ENCODE measurements at places on chromosomes 7 and 10.

- DNase-seq = no peak
These were observed 143.3 kb downstream of the PKD1L1 start for GRCh38 chr7:47804767-47805545.

DNA sequence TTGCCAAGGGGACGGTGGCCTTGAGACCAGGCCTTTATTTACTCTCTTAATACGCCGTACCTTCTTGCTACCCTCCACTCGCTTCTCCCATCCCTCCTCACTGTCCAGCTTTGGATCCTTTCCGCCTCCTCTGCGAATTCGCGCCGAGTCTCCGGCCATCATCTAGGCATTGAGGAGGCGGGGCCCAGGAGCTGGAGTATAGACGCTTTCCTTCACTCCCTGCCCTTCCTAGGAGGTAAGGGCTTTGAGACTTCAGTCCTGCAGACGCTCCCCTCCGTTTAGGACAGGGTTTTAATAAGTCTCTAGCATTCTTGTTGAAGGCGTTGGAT is 538 bp downstream of the TFAM start:
- no peak for DNase-seq

GRCh38 chr10:71213127-71213621 is 804 bp downstream of the UNC5B start:
- DNase-seq = no peak

DNA sequence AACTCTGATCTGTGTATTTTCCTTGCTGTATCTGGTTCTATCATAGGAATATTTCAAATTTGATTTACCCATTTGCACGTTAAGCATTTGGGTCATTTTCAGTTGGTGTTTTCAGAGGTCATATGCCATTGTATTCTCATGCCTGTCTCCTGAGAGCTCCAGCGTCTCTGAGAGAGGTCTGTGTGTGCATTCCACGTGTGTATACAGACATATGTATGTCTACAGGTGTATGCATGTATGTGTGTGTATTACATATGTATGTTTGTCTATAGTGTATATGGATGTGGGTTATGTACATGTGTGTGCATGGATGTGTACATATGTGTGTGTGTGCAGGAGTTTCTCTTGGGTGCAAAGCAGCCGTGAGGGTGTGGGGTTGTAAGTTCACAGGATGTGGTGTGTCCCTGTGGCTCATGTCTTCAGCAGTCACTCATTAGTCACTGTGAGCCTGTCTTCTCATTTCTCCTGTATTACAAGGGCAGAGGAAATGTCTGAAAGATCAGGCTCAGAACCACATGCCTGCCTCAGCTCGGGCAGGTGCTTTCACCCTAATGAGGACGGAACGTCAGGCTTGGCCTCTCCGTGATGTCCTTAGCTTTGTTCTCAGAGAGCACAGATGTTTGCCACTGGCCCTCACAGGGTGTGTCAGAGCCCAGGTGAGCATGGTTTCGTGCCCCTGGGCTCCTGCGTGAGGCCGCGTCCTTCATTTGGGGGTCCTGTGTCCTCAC is 101.6 kb downstream of the NKX6-2 start:
- no peak for DNase-seq

DNA sequence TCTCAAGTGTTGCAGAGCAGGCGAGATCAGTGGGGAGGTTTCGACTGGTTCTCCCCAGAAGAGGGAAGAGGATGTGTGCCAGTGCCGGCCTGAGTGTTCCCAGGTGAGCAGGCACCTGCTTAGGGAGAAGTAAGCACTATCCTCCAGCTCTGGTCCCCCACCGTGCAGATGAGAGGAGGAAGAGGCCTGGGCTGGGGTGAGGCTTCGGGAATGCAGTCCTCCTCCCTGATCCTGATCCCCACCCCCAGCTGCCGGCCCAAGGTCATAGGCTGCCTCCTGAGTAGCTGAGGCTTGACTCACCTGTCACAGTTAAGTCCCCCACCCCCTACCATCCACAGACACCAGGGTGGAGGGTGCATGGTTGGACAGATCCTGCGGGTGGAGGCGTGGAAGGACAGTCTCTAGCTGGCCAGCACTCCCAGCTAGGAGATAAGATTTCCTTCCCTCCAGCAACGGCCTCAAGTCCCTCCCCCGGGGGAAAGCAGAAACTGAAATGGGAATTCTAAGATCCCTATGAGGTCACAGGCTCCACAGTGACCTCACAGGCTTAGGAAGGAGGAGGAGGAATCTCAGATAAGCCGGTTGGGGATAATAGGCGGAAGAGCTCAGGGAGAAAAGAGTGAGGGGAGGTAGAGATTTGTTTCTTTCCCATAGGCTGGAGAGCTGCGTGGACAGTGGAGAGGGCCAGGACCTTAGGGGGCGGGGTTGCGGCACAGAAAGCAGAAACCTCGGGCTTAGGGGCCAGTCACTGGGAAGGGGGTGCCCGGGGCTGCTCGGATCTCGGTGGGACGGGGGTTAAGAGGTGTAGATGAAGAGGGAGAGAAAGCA is 1.0 kb downstream of the LRCH4 start:
- DNase-seq = peak; percentile 52

GRCh38 chr7:22219739-22220493 is 137.0 kb downstream of the RAPGEF5 start:
- DNase-seq = no peak

- no peak for DNase-seq
These were observed 524.2 kb upstream of the GALNT17 start for GRCh38 chr7:70607759-70608158.

Data from NCI-H187 (cell line).